ENCODE measurements at places on chromosomes 6 and 20.

GRCh38 chr6:123777563-123777962 is 26.1 kb upstream of the NKAIN2 start:
- no peak for DNase-seq

- DNase-seq: no peak
Observed at GRCh38 chr20:37356387-37356786, 10.4 kb downstream of the SRC start.

GRCh38 chr6:47245745-47246371 is 63.8 kb downstream of the TNFRSF21 start:
- DNase-seq: no peak

GRCh38 chr6:20538907-20539306 is 4.7 kb downstream of the CDKAL1 start:
- no peak for DNase-seq

DNA sequence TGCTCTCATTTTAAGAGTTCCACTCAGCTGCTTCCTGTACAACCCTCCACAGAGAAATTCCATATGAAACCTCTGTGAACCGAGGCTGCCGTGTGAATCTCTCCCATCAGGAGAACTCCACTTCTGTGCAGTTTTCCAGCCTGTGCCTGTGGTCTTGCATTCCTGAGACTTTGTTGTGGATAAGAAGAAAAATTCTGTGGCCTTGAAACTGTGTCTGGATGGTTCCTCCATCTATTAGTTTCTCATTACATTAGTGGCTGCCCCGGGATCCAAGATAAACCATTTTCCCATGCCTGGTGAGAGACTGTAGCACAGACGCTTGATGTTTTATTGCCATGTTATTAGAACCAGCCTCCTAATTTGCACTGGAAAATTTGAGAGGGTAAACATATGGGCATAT is 40.8 kb upstream of the TIAM2 start:
- no peak for DNase-seq

DNA sequence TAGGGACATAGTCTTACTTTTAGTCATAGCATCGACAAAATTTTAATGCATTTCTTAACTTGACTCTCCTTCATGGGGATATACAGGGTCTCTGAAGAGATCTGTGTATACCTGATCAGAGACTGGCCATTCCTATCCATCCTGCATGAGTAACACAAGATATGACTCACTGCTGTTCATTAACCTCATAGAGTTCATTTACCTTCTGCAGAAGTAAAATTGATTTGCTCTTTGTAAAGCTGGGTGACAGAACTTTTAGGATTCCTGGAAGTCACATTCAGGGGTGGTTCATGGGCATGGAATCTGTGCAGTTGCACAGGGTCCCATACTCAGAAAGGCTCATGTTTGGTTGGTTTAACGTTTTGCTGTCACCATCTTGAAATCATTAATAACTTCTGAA is 53.2 kb downstream of the PDE7B start:
- DNase-seq: no peak

DNA sequence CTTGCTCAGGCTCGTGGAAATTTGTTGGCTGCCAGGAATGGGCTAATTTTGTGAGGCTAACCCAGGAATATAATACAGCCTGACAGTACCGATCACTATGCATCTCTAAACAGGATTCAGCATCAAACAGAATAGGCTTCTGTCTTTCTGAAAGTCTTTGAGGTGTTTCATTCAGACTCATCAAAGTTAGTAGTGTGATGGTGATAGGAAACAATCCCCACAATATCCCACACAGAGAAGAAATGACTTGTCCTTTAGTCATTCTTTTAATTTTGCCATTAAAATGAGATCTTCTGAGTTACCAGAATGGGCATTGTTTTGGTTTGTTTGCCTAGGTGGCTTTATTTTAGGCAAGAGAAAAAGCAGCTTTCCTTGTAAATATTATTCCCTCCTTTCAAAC is 54.3 kb downstream of the FAM229B start:
- no peak for DNase-seq

DNA sequence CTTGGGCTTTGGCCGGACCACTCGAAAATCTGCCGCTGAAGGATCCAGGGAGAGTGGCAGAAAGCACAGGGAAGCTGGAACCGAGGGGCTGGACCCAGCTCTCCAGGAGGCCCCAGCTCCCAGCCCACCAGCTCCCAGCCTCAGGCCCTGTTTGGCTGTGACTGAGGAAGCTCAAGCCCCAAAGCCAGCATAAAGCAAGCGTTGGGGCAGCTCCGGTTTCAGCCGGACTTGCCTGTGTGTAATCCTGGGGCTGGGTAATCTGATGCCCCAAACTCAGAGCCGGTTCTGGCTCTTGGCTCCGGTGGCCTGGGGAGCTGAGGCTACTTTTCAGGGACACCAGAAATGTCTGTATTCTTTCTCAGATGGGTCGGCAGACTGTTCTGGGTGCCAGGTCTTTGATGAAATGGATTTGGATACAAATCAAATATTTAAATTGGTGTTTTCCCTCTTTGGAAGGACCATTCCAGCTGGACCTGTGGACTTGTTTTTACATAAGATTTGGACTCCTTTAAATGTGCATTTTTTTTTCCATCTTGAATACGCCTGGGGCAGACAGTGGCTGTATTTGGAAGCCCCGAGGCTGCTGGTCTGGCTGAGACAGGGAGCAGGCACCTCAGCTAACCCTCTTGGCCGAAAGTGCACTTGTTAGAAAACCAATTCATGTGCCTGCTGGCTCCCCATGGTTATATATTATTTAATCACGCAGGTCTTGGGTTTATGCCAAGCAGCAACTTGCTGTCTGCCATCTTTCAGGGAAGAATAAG is 29.7 kb downstream of the RPP40 start:
- DNase-seq: no peak

DNA sequence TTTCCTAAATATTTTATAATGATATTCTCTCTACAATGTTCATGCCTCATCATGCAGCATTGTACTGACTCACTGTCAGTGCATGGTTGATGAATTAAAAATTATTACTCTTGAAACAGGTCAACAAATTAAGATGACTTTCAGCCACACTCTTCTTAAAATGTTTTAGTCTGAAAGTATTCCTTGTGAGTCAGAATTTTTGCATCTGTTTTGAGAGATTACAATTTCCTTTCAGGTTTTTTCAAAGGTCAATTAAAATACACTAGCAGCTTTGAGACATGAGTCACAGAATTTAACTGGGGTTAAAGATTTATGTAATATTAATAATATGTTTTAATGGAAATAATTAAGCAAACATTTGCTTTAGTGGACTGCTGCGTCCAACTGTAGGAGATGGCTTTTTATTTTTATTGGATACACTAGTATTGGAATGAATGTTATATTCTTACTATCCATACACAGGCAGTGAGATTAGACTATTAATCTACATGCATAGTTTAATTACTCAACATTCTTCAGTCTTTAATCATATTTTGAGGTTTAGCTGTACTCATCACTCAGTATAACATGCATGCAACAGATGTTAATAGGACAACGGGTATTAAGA is 9.7 kb downstream of the COL12A1 start:
- DNase-seq: no peak

Data from activated T-cell treated with anti-CD3 and anti-CD28 coated beads, Interleukin-2, amount 50 U/mL, for 48 hours (primary cell).